Naive thymus-derived CD4-positive, alpha-beta T cell (primary cell): ENCODE measurements at places on chromosomes 4 and X. TPM values are rescaled to one million over a fixed set of nuclear protein-coding genes. Genes with fewer than 3 reads are reported as not detected.

- no peak for DNase-seq
Measured at GRCh38 chrX:10414156-10414824, 206.1 kb downstream of the MID1 start.

DNA sequence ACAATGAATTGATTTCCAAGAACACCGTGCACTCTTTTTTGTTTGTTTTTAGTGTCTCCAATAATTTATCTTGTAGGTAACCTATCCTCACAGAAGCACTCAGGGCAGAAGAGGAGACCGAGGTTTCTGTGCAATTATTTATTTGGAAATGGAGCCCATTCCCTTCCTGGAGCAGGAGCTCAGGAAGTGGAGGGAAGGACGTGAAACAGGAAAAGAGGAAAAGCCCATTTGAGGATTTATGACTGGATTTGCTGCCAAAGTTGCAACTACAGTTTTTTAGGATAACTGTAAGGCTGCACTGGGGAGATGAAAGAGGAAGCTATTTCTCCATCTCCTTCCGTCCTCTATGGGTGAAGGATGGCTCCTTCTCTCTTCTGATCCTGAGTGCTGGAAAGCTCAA is 31.7 kb upstream of the MXRA5 start:
- no peak for DNase-seq

NDST4 gene
- total RNA-seq = not detected

GRCh38 chr4:71456841-71457240 is 118.0 kb downstream of the SLC4A4 start:
- DNase-seq = no peak

GTPBP6 gene
- total RNA-seq = 73.9 TPM

DNA sequence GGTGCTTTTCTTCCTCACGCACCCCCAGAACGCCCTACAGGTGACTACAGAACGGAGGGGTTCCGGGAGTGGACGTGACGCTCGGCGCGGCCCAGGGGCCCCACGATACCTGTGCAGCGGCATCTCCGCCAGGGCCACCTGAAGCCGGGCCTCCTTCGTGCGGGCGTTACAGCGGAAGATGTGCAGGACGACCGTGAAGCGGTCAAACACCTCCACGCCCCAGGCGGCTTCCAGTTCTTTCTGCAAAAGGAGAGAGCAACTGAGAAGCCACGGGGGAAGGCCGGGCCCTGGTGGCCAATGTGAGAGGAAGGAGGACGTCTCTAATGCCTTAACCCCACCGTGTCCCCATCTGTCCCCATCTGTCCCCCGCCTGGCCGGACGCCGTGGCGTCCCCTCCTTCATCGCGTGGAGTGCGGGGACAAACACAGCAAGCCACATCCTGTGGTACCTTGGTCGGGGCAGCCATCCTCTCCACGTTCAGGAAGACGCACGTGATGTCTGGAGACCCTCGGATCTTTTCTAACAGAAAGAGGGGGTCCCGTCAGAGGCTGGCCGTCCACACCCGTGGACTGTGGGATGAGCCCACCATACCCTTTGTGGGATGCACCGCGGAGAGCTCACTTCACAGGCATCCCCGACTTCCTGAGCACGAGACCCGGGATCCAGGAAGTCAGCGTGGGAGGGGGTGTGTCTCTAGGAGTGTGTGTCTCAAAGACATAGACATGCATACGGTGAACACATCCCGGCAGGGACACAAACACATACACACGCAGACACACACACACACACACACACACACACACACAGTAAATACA is 3.6 kb downstream of the GTPBP6 start:
- DNase-seq = no peak

GRCh38 chr4:183540410-183541009 is 35.7 kb downstream of the ING2 start:
- no peak for DNase-seq

DNA sequence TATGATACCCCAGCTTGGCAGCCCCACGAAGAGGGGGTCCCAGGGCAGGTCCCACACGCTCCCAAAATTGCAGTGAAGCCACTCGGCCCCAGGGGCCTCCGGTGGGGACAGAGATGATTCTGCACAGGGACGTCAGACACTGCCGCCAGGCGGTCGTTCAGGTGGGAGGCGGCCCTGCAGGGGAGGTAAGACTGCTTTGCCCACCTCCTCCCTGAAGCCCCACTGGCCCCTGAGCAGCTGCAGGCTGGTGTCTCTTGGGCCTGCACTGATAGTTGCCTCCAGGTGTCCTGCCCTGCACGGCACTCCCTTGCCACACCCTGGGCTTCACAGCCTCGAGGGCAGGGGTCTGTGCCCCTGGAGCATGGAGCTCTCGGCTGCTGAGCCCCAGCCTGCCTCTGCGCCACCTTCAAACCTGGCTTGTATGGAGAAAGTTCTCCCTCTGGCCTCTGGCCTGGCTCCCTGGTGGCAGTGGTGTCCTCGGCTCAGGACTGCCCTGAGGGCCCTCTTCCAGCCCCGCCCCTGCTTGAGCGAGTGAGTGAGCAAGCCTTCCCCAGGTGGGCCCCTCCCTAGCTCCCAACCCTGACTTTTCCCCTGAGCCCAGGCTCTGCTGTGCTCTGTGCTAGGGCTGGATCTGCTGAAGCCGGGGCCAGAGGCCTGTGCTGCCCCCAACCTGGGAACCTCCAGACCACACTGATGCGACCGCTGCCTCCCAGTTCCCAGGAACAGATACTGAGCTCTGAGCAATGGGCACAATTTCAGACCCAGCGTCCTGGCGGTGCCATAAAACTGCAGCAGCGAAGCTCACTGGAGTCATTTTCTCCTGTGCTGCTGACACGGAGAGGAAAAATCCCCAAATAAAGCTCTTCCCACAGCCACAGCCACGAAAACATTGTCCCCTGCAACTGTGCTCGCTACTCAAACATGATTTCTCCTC is 16.1 kb downstream of the ADRA2C start:
- no peak for DNase-seq

DNA sequence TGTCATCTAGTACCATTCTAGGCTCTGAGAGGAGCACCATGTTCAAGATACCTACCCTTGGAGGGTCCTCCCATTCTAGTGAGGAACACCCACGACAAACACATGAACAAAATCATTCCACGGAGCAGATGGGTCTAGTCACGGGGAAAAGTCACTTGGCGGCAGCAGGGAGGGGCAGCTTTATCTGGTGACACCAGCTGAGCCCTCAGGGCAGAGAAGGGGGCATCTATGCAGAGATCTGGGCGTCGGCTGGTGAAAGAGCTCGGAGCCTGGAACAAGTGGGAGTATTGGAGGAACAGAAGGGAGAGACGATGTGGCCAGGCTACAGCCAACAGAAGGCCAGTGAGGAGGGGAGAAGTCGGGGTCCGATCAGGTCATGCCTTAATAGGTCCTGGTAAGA is 11.9 kb upstream of the PDHA1 start:
- no peak for DNase-seq

SLC38A5 gene
- total RNA-seq = 72.7 and 75.5 TPM in 2 replicates

ARMCX4 gene
- total RNA-seq = 14.3 TPM

ZAR1 gene
- not detected for total RNA-seq

DNA sequence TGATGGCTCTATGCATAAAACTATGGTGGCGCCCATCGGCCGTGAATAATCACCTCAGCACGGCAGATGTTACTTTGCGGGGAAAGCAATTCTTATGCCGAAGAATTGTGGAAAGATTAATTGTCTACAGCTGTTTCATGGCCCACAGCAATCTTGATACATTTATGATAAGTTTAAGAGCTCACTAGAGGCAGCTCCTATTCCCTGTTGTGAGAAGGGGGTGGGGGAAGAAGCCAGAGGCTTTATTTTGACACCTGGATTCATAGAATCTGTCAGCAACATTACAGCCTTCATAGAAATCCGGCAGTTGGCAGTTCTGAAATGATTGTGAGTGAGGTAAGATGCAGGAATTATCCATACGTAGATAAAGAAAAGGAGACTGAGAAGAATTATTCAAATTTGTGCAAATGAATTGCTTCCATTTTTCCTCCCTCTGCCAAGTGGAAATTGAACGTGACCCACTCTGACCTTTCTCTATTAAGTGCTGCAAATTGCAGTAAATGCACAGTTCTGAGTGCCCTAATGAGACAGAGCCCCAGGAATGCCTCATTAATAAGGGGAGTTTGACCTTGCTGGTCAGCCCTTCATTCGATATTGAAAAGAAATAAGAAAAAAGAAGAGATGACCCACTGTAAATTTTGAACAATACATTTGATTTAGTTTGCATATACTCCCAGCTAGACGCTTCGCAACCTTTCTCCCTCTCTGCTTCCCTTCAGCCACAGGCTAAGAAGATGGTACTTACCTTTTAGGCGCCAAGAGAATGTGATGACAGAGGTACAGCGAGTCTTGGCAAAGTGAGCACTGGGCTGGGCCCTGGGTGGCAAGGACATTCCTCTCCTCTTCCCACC is 188.8 kb downstream of the GPAT3 start:
- DNase-seq = no peak

TSPAN6 gene
- 2.1 TPM for total RNA-seq

DNA sequence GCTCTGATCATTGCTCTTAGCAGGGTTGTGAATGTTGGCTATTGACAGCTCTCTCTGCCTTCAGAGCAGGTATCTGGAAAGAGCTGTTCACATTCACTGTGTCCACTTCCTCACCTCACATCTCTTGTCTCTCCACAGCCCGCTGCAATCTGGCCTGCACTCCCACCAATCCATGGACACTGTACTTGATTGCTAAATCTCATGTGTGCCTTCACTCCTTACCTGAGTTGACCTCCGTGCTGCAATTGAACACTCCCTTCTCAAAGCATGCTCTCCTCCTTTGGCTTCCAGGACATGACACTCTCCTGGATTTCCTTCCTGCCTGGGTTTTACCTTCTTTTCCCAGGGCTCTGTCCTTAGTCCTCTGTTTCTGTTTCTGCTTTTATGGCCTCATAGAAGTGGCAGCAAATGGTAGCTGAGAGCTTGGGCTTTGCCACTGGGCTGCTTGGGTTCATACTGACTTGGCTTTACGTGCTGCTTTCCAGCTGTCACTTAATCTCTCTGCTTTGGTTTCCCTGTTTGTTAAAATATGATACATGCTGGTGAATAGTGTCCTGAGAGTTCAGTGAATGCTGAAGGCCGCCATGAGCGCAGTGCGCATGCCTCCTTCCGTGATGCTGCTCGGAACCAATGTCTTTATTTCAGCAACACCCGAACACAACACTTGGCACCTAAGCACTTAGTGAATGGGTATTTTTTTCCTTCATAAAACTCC is 29.5 kb downstream of the DCUN1D4 start:
- no peak for DNase-seq

DNA sequence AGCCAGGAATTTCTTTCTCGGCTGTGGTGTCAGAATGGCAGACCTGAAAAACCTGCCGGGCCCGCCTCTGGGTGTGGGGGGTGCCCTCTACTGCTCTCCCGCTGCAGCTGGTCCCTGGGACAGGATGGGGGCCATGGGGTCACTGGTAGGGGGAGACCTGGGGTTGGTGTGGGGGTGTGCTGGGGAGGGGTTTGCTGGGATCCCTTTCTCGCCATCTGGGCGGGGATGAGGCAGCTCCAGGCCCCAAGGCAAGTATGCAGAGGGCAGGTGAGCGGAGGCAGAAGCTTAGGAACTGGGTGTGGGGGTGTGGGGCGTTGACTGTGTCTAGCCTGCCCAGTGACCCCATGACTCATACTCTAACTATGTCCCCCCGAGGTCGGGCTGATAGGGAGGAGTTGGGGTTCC is 884 bp downstream of the CCDC120 start:
- DNase-seq = no peak

ETDB gene
- not detected for total RNA-seq

DNA sequence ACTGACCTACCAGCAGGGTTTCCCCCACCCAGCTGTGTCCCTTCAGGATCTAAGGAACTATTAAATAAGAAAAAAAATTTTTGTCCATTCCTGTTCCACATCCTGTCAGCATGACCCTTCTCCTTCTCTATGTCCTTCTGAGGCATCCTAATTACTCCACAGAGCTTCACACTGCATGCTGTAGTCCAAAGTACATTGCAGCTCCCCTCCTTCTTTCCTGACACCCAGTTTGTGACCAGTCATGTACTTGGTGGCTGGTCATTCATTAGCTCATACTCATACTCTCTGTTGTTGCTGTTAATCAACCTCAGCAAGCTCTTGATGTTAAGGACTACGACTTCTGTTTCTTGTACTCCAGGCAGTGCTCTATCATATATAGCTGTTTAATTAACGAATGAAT is 2.4 kb upstream of the EGF start:
- DNase-seq = no peak

ERCC6L gene
- 0.11 TPM for total RNA-seq

DNA sequence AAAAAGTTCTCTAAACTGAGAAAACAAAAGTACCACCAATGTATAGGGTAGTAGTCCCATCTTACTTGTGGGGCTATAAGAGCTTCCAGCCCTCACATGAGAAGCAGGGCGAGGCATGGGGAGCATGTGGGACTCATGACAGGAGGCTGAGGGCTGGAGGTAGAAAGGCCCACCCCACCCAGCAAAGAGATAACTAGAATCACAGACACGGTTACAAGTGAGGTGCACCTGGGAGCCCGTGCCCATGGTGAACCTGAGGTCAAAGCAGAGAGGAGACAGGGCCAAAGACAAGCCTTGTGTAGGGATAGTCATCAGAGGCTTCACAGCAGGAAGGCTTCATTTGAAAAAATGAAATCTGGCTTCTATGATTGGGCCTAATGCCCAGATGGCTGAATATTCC is 55.4 kb downstream of the TTC29 start:
- DNase-seq = no peak

DNA sequence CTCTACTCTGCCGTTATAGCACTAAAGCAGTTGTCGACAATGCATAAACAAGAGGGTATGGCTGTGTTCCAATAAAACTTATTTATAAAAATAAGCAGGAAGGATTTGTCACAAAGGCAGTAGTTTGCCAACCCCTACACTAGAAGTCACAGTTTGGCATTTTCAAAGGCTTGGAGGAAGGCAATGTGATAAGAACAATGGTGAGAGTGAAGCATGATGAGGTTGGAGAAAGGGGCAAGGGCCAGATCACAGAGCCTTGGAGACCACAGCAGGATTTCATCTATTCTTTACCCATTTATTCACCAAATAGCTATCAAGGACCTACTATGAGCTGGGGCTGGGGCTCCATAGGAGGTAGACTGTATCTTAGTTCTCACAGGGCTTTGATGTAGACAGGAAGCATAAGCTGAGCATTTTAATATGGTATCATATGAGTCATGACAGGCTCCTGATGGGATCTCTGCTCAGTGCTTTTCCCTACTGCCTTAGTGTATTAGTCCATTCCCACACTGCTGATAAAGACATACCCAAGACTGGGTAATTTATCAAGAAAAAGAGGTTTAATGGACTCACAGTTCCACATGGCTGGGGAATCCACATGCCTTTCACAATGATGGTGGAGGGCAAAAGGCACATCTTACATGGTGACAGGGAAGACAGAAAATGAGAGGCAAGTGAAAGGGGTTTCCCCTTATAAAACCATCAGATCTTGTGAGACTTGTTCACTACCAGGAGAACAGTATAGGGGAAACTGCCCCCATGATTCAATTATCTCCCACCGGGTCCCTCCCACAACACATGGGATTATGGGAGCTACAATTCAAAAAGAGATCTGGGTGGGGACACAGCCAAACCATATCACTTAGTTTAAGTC is 58.9 kb downstream of the PPM1K start:
- no peak for DNase-seq

- DNase-seq = no peak
Measured at GRCh38 chr4:26127851-26128337, 192.9 kb upstream of the RBPJ start.

ATP2B3 gene
- total RNA-seq = not detected

- no peak for DNase-seq
Measured at GRCh38 chr4:86596807-86597206, 2.7 kb downstream of the PTPN13 start.

CLCN4 gene
- total RNA-seq = not detected in 2 replicates

RGN gene
- not detected for total RNA-seq

- no peak for DNase-seq
Measured at GRCh38 chr4:14862891-14863290, 139.4 kb upstream of the CPEB2 start.
